Left lung (tissue), 14 donors: ENCODE measurements at places on chromosomes 11 and 22.

DNA sequence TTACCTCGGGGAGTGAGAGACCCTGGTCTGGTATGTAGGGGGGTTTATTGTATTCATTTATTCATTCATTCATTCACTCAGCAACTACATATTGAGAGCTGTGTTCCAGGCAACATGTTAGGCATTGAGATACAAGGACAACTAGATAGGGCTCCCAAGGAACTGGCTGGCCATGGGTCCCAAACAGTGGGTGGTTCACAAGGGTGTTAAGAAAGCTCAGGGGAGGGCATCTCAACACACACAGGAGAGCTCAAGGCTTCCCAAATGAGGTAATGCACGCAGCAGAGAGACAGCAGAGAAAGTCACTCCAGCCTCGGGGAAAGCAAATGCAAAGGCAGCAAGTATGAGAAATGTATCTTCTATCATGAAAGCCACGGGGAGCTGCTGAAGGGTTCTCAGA lies 51.8 kb downstream of the BTG4 start:
- no peaks in the 10 kb centered on the region for H3K36me3 ChIP-seq
- H3K27me3 ChIP-seq = peaks cover 8% of the 10 kb centered on the region
- H3K27ac ChIP-seq = no peak overlapping the region
- DNase-seq = no peak

GRCh38 chr11:119474682-119475596 lies 52.0 kb upstream of the THY1 start:
- no peak overlapping the region for H3K4me3 ChIP-seq
- no peaks in the 10 kb centered on the region for H3K36me3 ChIP-seq
- no peaks in the 10 kb centered on the region for H3K27me3 ChIP-seq
- no peaks in the 10 kb centered on the region for H3K4me1 ChIP-seq
- no peak for DNase-seq

DNA sequence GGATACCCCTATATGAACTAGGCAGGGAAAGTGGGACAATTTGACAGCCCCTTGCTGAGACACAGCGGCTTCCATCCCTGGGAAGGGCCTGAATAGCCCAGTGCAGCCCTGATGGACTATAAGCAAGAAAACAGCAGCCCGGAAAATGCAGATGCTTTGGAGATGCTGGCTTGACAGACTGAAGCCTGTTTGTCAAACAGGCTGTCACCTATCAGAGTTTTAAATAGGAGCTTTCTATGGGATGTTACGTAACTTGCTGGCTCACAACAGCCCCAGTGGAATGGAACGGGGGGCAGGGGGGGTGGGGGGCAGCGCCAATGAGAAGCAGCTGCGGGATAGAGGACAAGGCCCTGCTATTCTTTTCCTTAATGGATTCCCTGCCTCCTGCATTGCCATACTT lies 91.9 kb upstream of the NTM start:
- H3K27ac ChIP-seq = no peak overlapping the region
- H3K36me3 ChIP-seq = no peaks in the 10 kb centered on the region
- no peaks in the 10 kb centered on the region for H3K4me1 ChIP-seq
- H3K27me3 ChIP-seq = no peaks in the 10 kb centered on the region
- H3K4me3 ChIP-seq = no peak overlapping the region
- DNase-seq = no peak

DNA sequence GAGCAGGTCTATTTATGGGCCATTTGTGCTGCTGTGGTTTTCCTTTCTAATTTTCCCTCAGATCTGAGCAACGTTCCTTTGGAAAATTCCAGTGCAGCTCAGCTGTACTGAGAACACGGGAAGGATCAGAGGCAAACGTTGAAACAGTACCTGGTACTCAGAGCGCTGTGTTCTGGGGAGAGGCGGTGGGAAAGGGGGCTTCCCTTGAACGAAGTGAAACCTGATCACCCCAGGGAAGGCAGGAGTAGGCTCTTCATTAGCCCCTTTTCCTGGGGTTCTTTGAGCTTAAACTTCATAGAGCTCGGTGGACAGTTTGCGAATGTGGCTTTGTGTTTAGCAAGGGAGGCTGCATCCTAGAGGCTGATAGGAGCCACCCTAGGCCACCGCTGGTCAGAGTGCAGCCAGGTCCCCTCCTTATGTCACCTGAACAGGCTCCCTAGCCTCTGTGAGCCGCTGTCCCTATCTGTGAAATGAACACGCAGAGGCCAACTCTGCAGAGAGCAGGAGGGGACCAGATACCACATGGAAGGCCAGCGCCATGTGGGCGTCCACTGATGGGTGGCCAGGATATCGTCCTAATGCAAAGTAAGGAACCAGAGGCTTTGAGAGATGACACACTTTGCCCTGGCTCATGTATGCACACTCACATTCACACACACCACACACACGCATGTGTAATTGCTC lies 1464.8 kb downstream of the BRD1 start:
- H3K4me1 ChIP-seq = no peaks in the 10 kb centered on the region
- DNase-seq = no peak
- H3K27ac ChIP-seq = no peak overlapping the region
- H3K4me3 ChIP-seq = no peak overlapping the region
- no peaks in the 10 kb centered on the region for H3K27me3 ChIP-seq
- H3K36me3 ChIP-seq = no peaks in the 10 kb centered on the region

- no peak overlapping the region for H3K4me3 ChIP-seq
- no peak for DNase-seq
- H3K4me1 ChIP-seq = peaks cover 3% of the 10 kb centered on the region
- peak overlapping the region; percentile 94 for H3K27ac ChIP-seq
Measured at GRCh38 chr22:38953091-38953490, 4.3 kb upstream of the APOBEC3A start.

- H3K27ac ChIP-seq = no peak overlapping the region
- H3K4me1 ChIP-seq = no peaks in the 10 kb centered on the region
- no peaks in the 10 kb centered on the region for H3K27me3 ChIP-seq
Measured at GRCh38 chr11:2194877-2195755, 23.5 kb upstream of the TH start.

DNA sequence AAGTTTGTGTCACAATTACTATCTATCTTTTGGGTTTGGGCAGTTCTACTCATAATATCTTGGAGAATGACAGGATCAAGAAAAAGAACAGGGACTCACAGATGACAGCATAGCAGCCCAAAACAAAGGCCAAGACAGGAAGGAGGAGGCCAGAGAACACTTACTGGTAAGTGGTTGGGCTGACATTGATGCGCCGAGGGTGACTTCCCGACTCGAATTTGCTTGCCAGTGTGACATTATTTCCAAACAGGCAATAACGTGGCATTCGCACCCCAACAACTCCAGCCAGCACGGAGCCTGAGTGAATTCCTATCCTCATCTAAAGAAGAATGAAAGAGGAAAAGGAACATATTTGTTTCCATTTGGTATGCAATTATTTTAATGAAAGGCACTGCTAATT lies 309.9 kb downstream of the GUCY1A2 start:
- H3K36me3 ChIP-seq = no peaks in the 10 kb centered on the region
- DNase-seq = no peak
- H3K27me3 ChIP-seq = no peaks in the 10 kb centered on the region
- no peak overlapping the region for H3K27ac ChIP-seq
- H3K4me3 ChIP-seq = no peak overlapping the region
- H3K4me1 ChIP-seq = no peaks in the 10 kb centered on the region

DNA sequence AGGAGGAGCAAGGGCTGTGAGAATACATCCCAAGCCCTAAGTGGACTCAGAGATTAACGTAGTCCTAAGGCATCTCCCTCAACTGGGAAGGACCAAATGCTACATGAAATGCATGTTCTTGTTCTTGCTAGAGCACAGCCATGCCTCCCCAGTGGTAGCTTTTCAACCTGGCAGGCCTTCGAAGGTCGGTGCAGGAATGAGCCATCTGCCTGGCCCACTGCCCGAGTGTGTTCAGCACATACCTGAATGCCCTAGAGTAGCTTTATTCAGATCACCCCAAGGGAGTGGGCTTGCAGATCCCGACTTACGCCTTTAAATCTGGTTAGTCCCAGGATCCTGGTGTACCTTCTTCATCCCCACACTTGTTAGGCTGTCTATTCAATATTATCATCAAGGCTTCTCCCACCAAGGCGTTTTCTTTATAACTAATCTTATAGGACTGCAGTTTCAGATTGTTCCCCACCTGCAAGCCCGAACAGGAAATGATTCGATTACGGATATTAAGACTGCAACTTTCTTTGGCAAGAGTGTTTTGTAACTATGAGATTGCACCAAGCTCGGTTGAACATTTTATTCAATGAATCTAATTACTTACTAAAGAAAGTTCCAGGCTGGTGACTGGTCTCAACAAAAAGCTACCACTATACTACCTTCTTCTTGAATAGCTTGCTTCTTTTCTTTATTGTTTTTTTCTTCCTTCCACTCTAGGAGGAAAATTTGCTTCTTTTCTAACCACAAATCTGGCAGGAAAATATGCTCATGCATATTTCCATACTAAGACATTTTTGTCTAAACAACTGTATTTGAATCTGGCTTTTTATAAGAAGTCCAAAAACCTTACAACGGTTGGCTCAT lies 115.6 kb downstream of the SGSM3 start:
- H3K27ac ChIP-seq = peak overlapping the region; percentile 51
- no peak for DNase-seq
- H3K4me1 ChIP-seq = peaks cover 72% of the 10 kb centered on the region
- H3K4me3 ChIP-seq = no peak overlapping the region

GRCh38 chr11:119195680-119196079 lies 10.4 kb downstream of the NHERF4 start:
- no peaks in the 10 kb centered on the region for H3K27me3 ChIP-seq
- no peaks in the 10 kb centered on the region for H3K4me1 ChIP-seq

- no peaks in the 10 kb centered on the region for H3K4me1 ChIP-seq
- no peak overlapping the region for H3K4me3 ChIP-seq
- DNase-seq = no peak
- H3K36me3 ChIP-seq = no peaks in the 10 kb centered on the region
- no peaks in the 10 kb centered on the region for H3K27me3 ChIP-seq
- H3K27ac ChIP-seq = no peak overlapping the region
Measured at GRCh38 chr11:112465433-112466024, 204.9 kb upstream of the PLET1 start.

- DNase-seq = no peak
- H3K4me1 ChIP-seq = peaks cover 2% of the 10 kb centered on the region
- H3K36me3 ChIP-seq = no peaks in the 10 kb centered on the region
- peak overlapping the region; percentile 77 for H3K27ac ChIP-seq
Measured at GRCh38 chr11:72828692-72829101, 14.5 kb downstream of the ATG16L2 start.

- DNase-seq = no peak
- H3K27ac ChIP-seq = no peak overlapping the region
- no peaks in the 10 kb centered on the region for H3K36me3 ChIP-seq
- no peaks in the 10 kb centered on the region for H3K4me1 ChIP-seq
- H3K4me3 ChIP-seq = no peak overlapping the region
Measured at GRCh38 chr11:79375818-79376550, 64.8 kb downstream of the TENM4 start.

DNA sequence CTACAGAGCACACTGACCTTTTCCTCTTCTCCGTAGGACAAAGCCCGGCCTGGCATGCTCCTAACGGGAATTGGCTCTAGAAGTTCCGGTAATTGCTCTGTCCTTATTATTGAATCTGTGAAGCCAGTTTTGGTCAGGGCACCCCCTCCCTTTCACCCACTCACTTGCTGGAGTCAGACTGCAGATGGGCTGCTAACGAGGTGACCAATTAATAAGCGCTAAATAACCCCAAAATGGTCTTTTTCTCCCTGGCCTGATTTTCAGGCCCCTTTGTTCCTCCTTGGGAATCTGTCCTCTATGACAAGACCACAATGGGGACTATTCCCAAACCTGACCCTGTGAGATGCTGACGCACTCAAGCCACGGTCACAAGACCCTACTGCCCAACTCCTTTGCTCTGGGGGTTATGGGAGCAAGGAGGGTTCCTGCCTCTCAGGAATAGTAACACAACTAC lies 610.0 kb upstream of the CADM1 start:
- no peak for DNase-seq
- H3K27me3 ChIP-seq = no peaks in the 10 kb centered on the region
- no peak overlapping the region for H3K4me3 ChIP-seq

DNA sequence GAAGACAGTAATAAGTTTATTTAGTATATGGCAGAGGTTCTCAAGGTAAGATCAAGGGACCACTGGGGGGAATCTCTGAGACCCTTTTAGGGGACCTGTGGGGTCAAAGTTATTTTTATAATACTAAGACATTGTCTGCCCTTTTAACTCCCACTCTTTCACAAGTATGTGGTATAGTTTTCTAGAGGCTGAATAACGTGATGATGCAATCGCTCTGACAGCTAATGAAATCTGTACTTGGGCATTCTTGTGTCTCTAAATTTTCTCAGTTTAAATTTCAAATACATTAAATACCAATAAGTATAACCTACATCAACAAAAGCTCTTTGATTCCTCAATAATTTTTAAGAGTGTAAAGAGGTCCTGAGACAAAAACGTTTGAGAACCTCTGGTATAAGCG lies 147.9 kb downstream of the ATG16L2 start:
- H3K27ac ChIP-seq = no peak overlapping the region
- no peaks in the 10 kb centered on the region for H3K27me3 ChIP-seq
- DNase-seq = no peak
- no peak overlapping the region for H3K4me3 ChIP-seq
- H3K4me1 ChIP-seq = no peaks in the 10 kb centered on the region

- H3K4me3 ChIP-seq = no peak overlapping the region
- H3K4me1 ChIP-seq = no peaks in the 10 kb centered on the region
- H3K27me3 ChIP-seq = no peaks in the 10 kb centered on the region
- peak overlapping the region; percentile 13 for H3K27ac ChIP-seq
Measured at GRCh38 chr11:66607126-66607834, 9.2 kb upstream of the RBM14 start.

GRCh38 chr11:44229098-44229497 lies 80.8 kb downstream of the ALX4 start:
- no peak overlapping the region for H3K4me3 ChIP-seq
- H3K27me3 ChIP-seq = no peaks in the 10 kb centered on the region
- no peaks in the 10 kb centered on the region for H3K4me1 ChIP-seq

DNA sequence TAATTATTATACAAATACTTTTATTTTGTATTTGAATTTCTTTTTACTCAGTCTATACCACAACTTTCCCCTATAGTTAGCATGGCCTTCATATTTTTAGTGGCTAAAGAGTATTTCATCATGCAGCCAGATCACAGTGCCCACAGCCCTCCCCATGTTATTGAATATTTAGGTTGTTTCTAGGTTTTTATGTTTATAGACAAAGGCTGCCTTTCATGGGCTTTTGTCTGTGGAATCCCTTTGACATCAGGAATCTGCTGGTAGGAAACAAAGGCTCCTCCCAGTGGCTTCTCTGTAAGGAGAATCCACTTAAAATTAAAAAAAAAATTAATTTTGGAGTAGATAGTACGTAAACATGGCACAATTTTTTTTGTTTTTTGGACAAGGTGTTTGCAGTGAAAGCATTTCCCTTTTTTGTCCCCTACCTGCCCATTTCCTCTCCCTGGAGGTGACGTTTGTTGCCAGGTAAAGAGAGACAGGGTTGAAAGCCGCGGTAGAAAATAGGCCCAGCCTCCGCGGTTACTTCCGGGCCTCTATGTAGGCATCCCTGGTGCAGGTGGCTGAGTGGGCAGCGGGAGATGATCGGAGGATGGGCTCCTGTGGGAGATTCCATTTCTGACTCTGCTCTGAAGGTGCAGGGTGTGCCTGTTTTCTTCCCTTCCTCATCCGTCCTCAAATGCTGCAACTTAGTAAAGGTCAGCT lies 82.2 kb upstream of the OR4B1 start:
- no peaks in the 10 kb centered on the region for H3K36me3 ChIP-seq
- no peaks in the 10 kb centered on the region for H3K4me1 ChIP-seq
- no peaks in the 10 kb centered on the region for H3K27me3 ChIP-seq
- no peak overlapping the region for H3K4me3 ChIP-seq
